OCI-LY7 (cell line): ENCODE measurements at places on chromosomes 5 and 9.

- DNase-seq, result no peak
These were observed 313.0 kb downstream of the CETN3 start for GRCh38 chr5:90096415-90097081.

DNA sequence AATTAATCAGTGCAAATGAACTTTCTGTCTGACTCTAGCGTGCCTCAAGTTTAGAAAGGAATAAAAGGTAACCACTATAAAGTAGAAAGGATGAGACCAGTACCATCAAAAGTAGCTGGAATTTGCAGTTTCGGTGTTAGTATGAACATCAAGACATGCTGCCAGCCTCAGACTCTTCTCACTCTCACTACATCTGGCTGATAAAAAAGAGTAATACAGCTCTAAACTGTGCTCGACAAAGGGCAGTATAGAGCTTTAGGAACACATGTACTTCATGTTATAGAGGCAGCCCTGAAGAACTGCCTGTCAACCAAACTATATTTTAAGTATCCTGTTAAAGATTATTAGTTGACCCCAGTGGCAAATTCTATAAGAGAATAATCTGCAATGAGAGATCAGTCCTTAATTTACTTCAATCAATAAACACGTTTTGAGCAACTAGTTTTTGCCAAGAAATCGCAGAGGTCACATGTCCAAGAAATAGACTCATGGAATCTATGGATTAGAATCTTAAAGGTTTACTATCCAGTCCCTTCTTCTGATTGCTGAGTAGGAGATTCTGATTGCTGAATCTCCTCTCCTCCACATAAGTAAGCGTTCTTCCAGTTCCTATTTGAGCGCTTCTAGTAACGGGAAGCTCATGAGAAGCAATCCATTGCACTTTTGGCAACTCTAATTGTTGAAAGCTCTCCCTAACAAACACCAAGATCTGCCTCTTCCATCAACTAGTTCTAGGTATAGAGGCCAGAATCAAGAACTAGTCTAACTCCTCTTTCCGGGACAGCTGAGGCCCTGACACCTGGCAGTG is 941 bp downstream of the XPA start:
- peak; percentile 35 for DNase-seq

GRCh38 chr5:116410336-116410890 is 164.2 kb downstream of the SEMA6A start:
- no peak for DNase-seq

GRCh38 chr9:115495836-115496235 is 377.9 kb upstream of the TNC start:
- DNase-seq, result no peak

DNA sequence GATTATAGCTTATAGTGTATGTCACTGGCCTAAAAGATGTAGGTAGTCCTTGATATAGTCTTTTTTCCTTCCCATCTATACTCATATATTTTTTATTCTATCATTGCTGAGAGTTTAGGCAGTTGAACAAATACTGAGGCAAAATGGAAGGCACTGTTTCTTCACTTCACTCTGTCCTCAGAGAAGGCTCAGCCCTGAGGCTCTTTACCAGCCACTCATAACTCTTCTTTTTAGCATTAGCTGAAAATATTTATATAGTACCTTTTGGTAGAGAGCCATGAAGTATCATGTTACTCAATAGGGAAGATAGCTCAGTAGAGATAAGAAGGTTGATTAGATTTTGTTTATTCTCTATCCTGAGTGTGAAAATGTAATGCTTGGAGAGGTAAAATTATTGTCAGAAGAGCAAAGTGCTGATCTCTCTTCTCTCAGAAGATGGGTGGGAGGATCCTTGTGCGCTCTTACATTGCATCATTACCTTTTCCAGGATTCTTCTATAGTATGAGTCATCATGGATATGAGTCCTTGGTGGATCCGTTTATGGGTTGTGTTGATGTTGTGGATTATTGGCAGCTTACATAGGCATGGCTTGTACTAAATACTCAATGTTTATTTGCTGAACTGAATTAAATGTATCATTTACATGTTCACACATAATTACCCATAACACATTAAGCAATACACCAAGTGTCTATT is 88.1 kb downstream of the ANXA1 start:
- DNase-seq, result no peak

GRCh38 chr5:6611334-6612256 is 21.2 kb downstream of the NSUN2 start:
- no peak for DNase-seq

DNA sequence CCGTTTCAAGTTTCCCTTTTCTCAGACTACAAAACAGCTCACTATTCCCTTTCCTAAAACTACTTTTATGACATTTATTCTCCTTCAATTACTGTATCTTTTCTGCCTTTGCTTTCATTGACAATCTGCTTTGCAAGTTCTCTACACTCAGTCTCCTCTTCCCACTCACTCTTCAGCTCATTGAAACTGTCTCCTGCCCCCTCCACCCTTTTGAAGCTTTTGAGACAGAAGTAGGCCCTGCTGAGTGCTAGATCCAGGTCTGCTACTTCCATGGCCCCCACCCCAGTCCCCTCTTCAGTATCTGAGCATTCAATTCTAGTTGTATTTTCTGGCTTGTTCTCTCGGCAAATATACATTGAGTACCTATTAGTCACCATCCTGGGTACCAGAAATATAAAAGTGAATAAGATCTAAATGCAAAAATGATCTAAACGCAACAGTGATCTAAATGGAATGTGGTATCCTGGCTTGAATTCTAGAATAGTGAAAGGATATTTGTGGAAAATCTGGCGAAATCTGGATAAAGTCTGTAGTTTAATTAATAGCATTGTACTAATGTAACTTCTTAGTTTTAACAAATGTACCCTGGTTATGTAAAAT is 58.4 kb downstream of the OR2K2 start:
- DNase-seq, result no peak

- no peak for DNase-seq
These were observed 11.1 kb upstream of the PAIP1 start for GRCh38 chr5:43567967-43568366.

GRCh38 chr5:7478459-7478858 is 82.5 kb downstream of the ADCY2 start:
- DNase-seq, result no peak
